Brain microvascular endothelial cell (primary cell): ENCODE measurements at places on chromosomes 5 and 9.

DNA sequence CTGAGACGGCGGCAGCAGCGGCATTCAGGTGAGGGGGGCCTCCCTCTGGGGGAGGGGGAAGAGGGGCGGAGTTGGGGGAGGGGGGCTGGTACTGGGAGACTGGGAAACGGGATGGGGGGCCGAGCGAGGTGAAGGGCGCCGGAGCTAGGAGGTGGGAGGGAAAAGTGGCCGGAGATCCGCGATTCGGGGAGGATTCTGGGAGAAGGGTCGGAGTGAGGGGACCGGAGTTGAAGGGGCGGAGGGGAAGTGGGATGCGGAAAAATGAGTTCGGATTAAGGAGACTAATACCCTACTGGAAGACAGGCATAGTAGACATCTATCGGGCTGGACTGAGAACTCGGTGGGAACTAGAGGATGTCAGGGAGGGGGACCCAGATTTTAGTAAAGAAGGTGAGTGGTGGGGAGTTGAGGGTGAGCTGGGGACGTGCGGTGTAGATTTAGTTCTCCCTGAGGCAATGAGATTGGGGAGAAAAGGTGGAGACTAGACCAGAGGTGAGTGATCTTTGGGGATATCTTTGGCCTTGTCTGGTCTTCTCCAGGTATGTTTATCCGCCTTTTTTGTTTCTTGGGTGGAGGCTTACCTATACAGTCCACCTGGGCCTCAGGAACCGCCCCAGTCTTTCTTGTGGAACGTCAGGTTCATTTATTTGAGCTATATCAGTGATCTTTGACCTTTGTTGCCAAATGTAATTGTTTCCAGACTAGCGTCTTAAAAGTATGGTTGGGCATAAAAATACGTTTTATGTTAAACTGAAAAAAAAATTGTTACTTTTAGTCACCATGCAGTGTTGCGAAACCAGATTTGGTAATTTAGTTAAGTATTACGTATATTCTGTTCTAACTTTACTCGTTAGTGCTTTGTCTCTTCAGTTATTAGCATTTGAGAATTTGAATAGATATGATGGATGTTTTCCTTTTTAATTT is 632 bp downstream of the UBAP1 start:
- DNase-seq: no peak

- no peak for DNase-seq
Measured at GRCh38 chr9:34558919-34559623, 30.5 kb downstream of the CNTFR start.

- no peak for DNase-seq
Measured at GRCh38 chr5:176535101-176535663, 2.0 kb downstream of the RNF44 start.

GRCh38 chr5:9239626-9240025 is 306.2 kb downstream of the SEMA5A start:
- DNase-seq: no peak

DNA sequence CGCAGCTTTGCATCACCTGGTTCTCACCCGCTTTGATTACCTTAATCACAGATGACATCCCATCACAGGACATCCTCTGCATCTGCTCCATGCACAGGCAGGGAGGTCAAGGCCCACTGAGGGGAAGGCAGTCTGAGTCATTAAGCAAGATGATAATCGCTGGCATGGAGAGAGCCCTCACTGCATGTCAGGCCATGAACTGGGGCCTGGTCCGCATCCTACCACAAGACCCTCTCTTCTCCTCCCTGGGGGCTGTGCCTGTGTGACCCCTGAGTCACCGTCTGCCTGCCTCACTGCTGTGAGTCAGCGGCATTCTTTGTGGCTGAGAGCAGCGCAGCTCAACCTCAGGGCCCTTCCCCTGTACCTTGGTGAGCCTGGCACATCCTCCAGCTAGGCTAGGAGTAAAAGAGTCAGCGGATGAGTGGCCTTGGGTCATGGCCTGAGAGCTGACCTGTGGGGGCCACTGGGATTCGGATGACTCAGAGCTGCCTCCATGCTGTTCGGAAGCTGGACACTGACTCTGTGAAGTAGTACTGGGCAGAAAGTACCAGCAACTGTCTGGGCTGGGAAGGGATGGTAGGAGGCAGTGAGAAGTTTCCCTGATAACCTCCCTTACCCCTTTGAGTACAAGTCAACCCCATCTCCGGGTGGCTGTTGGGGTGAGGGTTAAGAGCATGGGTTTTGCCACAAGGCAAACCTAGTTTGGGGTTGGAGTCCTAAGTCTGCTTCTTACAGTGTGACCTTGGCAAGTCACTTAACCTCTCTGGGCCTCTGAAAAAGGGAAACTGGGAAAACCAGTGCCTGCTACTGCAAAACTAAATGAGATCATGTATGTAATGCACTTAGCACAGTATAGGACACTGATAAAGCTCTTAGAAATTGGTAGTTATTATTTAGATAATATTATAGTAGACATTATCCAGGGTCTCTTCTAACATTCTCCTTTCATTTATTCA is 14.6 kb upstream of the ARSI start:
- DNase-seq: peak; percentile 95

DNA sequence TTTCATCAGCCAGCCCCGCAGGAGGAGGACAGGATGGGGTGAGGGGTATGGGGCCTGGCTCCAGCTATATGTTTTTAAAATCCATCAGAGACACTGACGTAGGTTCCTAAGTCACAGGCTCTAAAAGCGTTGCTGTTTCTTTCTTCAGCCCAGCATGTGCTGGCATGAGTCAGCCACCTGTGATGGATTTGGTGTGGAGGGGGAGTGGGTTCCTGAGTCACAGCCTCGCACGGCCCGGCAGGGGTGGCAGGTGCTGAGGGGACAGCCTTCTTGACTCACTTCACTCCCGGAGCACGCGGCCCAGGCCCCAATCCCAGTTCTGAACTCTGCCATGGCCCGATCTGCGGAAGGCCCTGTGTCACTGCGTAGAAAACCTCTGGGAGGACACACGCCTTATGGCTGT is 38.8 kb upstream of the RPL26L1 start:
- peak; percentile 99 for DNase-seq

DNA sequence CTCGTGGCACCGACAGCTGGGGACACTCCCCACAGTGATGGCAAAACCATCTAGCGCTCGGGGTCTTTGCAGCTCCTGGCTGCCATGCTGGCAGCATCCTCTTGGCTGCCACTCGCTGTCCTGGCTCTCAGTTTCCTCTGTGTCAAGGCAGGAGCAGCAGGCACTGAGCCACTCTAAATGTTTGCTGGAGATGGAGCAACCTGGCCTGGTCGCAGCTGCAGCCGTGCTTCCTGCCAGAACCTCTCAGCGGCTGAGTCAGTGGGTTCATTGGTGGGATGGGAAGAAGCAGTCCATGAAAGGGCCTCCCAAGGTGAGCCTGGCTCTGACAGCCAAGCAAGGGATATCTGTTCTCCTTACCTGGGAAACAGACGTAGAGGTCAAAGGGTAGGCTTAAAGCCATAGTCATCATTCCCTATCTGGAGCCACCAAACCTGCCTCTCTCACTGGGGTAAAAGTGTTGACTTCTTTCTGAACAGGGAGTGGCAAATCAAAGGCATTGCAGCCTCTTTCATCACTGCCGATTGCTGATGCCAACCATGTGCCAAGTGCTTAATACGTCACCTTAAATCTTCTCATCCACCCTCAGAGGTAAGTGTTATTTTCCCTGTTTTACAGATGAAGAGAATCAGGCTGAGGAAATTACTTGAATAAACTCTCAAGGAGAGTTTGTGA is 304.8 kb upstream of the ZNF462 start:
- no peak for DNase-seq

DNA sequence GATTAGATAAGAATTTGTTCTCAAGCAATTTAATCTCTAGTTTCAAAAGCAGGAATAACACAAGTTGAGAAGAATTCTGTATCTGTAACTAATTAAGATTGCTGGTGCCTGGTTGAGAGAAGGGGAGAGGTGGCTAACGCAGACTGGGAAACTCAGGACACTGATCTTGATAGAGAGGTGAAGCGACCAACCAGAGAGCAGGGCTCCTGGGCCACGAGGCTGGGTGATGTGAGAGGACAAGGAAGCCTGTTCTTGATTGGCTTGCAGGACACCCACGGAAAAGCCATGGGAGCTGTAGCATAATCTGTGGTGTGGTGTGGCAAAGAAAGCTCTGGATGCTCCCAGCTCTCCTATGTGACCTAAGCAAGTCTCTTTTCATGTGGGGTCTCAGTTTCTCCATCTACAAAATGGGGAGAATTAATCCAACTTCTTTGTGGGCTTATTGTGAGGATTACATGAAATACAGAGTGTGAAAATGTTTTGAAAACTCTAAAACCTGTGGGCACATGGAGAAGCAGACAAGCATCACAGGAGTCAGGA is 594.1 kb upstream of the BRINP1 start:
- peak; percentile 43 for DNase-seq
